Umbilical cord (tissue), 2 donors: ENCODE measurements at places on chromosomes 6 and 20. TPM values are rescaled to one million over a fixed set of nuclear protein-coding genes. Genes with fewer than 3 reads are reported as not detected.

CNR1 gene
- 4.8 TPM for total RNA-seq

GRCh38 chr6:27359231-27359630, 29.3 kb upstream of the ZNF391 start:
- no peak for DNase-seq

- DNase-seq, result peak; percentile 56
Observed at GRCh38 chr20:14700639-14700960, 363.2 kb upstream of the FLRT3 start.

- no peak for DNase-seq
Observed at GRCh38 chr6:36432151-36432671, 10.4 kb downstream of the PXT1 start.
